ENCODE measurements at places on chromosomes 7 and 10. TPM values are rescaled to one million over a fixed set of nuclear protein-coding genes. Genes with fewer than 3 reads are reported as not detected.

Gene CUL1
- 62.0 TPM for total RNA-seq

Gene SORBS1
- 303 TPM for total RNA-seq

Gene OPN1SW
- not detected for total RNA-seq

Gene PAPOLB
- total RNA-seq = 3.8 TPM

Gene VWA2
- 2.8 TPM for total RNA-seq

Gene KCTD7
- total RNA-seq = 43.2 TPM

Gene AQP1
- total RNA-seq = 2.8 TPM

Gene TNS3
- total RNA-seq = 12.5 TPM

Gene GSTO2
- 4.4 TPM for total RNA-seq

Gene GPC2
- 67.3 TPM for total RNA-seq

Gene ZNF467
- total RNA-seq = 1.3 TPM

Gene FOXI2
- not detected for total RNA-seq

Gene CHST15
- 64.8 TPM for total RNA-seq

Gene C1QL3
- 16.9 TPM for total RNA-seq

Gene TBC1D12
- total RNA-seq = 47.6 TPM

Gene NEUROD6
- total RNA-seq = 439 TPM

Gene PTPN20
- 17.5 TPM for total RNA-seq

Gene LLCFC1
- total RNA-seq = not detected

Gene SLC26A5
- total RNA-seq = 0.31 TPM

Gene ANAPC16
- total RNA-seq = 20.3 TPM

Gene TUBB8
- total RNA-seq = not detected

Gene TMEM270
- total RNA-seq = not detected

Gene CH25H
- total RNA-seq = 0.63 TPM

Gene CYP3A5
- 0.63 TPM for total RNA-seq

Gene AFAP1L2
- 6.3 TPM for total RNA-seq

Gene RASSF4
- 13.1 TPM for total RNA-seq

Gene NODAL
- 3.1 TPM for total RNA-seq

Gene STEAP1B
- total RNA-seq = 1.9 TPM

Gene HACD1
- total RNA-seq = 23.2 TPM

Gene ASCC1
- total RNA-seq = 38.2 TPM

Gene PON3
- total RNA-seq = 1.3 TPM

Gene MYL7
- total RNA-seq = not detected

Gene EBLN1
- not detected for total RNA-seq

Gene ANKRD1
- total RNA-seq = not detected

Gene EPHB6
- total RNA-seq = 57.3 TPM

Gene CCL24
- total RNA-seq = not detected

Gene TAS2R41
- not detected for total RNA-seq

Gene CYP26A1
- total RNA-seq = 11.6 TPM

Gene HMX2
- not detected for total RNA-seq

Gene DUSP5
- total RNA-seq = 1.9 TPM

Gene LIPJ
- 3.8 TPM for total RNA-seq

Gene DPP6
- total RNA-seq = 88.6 TPM

Measured in parietal lobe (tissue), 2 donors.